ENCODE measurements at places on chromosomes 4 and X.

DNA sequence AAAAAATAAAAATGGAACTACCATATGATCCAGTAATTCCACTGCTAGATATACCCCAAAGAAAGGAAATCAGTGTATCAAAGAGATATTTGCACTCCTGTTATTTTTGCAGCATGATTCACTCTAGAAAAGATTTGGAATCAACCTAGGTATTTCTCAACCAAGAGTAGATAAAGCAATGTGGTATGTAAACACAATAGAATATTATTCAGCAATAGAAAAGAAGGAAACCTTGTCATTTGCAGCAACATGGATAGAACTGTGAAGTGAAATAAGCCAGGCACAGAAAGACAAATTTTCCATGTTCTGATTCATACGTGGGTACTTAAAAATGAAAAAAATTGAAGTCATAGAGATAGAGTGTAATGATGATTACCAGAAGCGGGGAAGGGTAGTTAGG lies 362.3 kb upstream of the EPHA5 start:
- peak; percentile 52 for DNase-seq

GRCh38 chr4:53626491-53626890 lies 35.2 kb upstream of the LNX1 start:
- DNase-seq, result no peak

DNA sequence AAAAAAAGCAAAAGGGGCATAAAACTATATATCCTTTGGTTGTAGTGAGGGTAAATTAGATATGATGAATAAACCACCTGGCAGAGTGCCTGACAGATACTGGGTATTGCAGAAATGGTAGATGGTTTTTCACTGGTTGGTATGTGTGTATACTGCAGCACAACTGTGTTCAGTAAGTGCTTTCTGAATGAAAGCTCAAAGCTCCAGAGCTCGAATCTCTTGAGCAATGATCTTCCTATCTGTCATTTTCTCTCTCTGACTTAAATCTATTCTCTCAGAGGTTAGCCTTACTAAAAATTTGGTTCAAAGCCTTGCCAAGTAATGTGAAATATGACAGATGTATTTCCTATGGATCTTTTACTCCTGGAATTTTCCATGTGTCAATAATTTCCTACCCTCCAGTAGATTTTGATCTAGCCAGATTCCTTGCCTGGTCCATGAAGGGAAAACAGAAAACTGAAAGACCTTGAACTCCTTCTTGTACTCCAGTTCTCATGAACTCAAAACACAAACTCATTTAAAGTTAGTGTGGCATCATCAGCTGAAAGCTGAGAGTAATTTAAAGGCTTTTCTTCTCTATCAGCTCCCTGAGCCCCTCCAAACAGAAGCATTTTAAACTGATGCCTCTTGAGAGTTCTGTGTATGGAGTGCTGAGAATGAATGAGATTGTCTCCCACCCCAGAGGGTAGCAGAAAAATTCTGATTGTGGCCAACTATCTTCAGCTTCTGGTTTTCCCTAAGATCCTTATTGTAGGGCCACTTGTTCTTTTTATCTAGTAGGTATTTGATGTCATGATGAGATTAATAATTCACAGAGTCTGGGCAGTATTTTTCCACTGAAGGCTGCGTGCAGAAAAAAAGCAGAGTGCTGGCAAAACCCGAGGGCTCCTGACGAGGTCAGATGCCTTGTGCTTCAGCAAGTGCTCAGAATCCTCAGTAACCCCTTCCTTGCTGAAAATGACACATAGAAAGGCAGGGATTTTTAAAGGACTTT lies 363.4 kb upstream of the BOD1L1 start:
- peak; percentile 44 for DNase-seq

DNA sequence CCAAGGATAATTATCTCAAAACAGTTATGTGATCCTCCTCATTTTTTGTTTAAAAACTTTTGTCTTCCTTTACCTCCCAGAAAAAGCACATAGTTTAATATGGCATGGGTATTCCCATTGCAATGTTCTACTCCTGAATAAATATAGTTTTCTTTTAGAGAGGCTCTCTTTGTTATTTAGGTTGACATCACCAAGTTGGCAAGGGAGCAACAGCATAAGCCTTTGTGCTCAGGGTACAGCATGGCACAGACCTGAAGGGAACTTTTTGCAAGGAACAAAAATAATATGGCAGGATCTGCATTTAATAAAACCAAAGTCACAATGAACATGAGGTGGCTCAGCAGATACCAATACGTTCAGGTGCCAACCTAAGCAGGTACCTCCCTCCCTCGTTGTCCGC lies 47.1 kb upstream of the NPY2R start:
- no peak for DNase-seq

DNA sequence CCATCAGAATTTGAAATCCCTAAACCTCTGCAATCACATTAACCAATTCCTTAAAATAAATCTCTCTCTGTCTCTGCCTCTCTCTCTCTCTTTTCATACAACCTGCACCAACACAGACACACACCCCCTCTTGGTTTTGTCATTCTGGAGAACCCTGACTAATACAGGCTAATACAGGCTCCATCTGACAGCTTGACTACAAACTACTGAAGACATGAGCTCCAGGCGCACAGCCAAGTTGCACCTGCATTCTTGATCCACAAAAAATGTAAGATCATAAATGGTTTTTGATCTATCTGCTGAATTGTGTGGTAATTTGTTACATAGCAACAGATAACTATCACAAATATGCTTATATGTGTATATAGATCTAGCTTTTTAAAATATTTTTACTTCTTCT lies 2414.2 kb downstream of the PCDH7 start:
- DNase-seq, result no peak

- no peak for DNase-seq
Measured at GRCh38 chrX:153921511-153922446, 4.3 kb downstream of the ARHGAP4 start.

DNA sequence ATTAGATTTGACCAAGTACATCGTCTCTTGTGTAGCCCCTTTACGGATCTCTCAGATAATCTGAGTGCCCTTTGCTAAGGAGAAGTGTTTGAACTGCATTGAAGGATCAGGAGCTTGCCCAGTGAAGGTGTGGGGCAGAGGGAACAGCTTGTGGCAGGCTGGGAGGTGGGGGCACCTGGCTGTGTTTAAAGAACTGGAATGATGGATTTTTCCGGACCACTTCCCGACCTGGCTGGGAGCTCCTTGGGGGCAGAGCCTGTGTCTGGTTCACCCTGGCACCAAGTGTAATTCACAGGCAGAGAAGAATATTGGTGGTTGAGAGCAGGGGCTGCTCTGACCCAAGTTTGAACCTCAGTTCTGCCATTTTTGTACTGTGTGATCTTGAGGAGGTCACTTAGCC lies 18.5 kb downstream of the TBC1D14 start:
- no peak for DNase-seq

DNA sequence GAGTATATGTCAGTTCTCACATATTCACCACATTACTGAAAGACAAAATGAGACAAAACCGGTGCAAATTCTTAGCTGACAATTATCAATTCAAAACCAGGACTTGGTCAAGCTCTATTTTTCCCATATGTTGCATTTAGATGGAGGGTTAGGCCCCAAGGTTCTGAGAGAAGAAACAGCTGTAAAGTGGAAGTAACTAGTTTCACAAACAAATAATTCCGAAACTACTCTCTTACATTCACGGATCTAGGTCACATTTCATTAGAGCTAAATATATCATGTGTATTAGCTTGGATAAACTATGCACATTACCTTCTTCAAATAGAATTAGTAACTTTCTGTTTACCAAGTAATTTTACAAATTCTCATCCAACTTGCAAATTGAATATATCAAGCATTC lies 3.7 kb upstream of the GABRA2 start:
- DNase-seq, result no peak

- peak; percentile 73 for DNase-seq
Measured at GRCh38 chr4:24070117-24070516, 180.3 kb upstream of the PPARGC1A start.

DNA sequence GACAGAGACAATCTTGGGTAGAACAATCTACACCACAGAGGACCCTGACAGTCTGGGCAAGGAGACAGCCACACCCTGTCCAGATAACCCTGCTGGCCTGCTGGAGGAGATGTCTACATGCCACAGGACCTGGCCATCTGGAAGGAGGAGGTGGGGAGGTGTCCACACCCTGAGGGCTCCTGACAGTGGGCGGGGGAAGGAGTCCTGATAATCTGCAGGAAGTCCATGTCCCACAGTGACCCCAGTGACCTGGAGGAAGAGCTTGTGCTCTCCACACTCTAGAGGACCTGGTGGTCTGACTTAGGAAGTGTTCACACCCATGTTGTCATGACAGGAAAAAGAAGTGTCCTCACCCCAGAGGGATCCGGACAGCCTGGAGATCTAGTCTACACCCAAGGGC lies 5.5 kb downstream of the SUV39H1 start:
- DNase-seq, result no peak

GRCh38 chr4:3858046-3858730 lies 92.0 kb downstream of the ADRA2C start:
- DNase-seq, result no peak

DNA sequence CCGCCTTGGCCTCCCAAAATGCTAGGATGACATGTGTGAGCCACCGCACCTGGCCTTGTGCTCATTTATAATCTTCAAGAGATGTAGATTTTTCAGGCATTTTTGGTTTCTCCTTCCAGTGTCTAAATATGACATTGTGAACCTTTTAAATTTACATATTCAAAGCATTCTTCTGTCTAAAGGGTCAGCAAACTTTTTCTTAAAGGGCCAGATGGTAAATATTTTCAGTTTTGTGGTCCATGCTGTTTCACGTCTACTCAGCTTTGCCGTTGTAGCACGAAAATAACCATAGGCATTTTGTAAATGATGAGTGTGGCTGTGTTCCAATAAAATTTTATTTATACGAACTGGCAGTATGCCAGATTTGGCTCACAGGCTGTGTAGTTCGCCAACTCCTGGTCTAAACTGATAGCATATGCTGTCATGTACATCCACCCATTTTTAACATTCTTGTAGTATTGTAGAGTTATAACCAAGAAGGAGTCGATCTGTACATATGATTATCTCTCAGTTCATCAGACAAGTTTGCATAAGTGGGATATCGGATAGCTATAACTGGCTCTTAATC lies 12.7 kb upstream of the GCNA start:
- peak; percentile 13 for DNase-seq

DNA sequence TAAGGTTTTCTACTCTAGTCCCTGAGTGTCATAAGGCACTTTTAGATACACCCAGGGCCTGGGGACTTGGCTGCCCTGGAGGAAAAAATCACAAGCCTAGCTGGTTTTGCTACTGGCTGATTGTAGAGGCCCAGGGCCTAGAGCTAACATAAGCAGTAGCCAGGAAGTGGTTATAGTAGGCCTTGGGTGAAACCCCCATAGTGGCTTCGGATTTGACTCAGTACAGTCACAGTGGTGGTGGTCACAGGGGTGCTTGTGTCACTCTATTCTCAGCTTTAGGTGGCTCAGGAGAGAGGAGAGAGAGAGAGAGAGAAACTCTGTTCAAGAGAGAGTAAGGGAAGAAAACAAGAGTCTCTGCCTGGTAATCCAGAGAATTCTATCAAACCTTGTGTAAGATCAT lies 194.5 kb upstream of the EDA2R start:
- DNase-seq, result no peak

- DNase-seq, result no peak
Measured at GRCh38 chrX:130974323-130974722, 71.3 kb upstream of the ENOX2 start.

- no peak for DNase-seq
Measured at GRCh38 chr4:184120549-184121127, 97.0 kb downstream of the ENPP6 start.

GRCh38 chr4:144518181-144518895 lies 127.6 kb upstream of the HHIP start:
- DNase-seq, result peak; percentile 61

DNA sequence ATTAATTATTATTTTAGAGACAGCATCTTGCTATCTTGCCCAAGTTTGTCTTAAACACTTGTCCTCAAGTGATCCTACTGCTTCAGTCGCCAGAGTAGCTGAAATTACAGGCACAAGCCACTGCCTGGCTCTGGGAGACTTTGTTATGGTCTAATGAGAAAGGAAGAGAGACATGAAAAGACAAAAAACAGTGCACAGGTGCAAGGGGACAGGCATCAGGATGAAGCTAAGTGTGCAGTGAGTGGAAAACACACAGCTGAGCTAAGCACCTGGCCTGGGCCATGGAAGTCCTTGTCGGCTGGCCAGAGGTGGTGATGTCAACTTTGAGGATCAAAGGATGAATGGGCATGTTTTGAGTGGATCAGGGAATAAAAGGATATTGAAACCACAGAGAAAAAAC lies 102.7 kb downstream of the HS3ST1 start:
- no peak for DNase-seq

DNA sequence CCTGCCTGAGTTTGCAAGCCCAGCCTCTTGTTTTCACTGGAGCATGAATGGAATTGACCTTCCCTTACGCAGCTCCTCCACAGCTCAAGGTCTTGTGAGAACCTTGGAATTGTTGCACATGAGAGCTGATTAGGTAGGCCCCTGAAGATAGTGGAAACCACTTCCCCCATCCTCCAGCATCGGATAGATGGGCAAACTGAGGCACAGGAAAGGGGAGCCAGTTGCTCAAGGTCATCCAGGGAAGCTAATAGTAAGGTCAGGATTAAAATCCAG lies 27.2 kb downstream of the PJA1 start:
- no peak for DNase-seq

DNA sequence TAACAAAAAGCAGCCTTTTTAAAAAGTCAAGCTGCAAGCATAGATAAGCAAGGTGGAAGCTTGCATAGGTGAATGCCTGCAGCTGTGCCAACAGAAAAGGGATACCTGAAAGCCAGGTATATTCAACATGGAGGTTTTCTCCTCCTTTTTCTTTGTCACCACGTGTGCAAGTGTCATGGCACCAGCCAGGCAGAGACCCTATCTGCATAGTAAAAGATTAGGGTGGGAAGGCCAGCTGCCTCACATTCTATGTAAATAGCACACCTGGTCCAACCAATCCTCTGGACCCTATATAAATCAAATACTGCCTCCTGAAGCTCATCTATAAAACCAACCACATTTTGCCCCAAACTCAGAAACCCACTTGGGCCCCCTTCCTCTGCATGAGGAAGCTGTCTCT lies 28.0 kb upstream of the PLK4 start:
- no peak for DNase-seq

- DNase-seq, result peak; percentile 31
Measured at GRCh38 chr4:89539797-89540711, 232.5 kb upstream of the GPRIN3 start.

- peak; percentile 97 for DNase-seq
Measured at GRCh38 chr4:14856062-14856933, 146.0 kb upstream of the CPEB2 start.

GRCh38 chrX:65203545-65203944 lies 227.3 kb upstream of the ZC4H2 start:
- no peak for DNase-seq
